ENCODE measurements at places on chromosomes 7 and 10.

DNA sequence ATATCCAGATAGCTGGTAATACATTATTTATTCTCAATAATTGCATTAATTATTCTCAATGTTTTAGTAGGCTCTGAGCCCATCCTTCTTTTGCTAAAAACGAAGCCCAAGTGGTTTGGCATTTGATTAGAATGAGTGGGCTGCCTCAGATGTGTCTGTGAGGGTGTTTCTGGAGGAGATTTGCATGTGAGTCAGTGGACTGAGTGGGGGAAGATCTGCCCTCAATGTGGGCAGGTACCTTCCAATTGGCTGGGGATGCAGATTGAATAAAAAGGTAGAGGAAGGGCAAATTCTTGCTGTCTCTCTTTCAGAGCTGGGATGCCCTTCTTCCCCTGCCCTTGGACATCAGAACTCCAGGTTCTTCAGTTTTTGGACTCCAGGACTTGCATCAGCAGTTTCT is 290.6 kb upstream of the SMIM30 start:
- no peak for DNase-seq

DNA sequence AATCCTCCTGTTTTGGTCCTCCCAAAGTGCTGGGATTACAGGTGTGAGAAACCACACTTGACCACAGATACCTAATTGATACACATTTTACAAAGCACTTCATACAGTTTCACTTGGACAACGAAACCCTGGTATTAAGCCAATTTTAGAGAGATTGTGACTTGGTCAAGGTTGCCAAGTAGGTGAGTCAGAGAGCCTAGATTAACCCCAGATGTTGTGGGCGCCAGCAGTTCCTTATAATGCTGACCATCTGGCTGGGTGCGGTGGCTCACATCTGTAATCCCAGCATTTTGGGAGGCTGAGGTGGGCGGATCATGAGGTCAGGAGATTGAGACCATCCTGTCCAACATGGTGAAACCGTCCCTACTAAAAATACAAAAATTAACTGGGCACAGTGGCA is 4.9 kb upstream of the PHKG1 start:
- no peak for DNase-seq

DNA sequence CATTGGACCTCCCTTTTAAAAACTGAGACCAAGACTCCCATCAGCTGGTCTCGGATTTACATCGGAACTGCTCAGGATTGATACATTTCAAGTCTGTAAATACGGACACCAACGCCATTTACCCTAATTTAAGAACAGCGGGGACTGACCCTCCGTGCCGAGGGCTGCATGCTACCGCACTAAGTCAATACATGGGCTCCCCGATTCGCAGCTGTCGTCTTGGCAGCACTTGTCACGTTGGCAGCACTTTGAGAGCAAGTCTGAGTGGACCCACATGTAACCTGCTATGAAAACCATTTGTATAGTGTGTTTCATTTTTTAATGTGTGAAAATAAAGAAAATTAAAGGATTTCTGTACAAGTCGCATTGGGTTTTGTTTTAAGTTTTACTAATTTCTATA is 83.4 kb downstream of the EZH2 start:
- DNase-seq: no peak

DNA sequence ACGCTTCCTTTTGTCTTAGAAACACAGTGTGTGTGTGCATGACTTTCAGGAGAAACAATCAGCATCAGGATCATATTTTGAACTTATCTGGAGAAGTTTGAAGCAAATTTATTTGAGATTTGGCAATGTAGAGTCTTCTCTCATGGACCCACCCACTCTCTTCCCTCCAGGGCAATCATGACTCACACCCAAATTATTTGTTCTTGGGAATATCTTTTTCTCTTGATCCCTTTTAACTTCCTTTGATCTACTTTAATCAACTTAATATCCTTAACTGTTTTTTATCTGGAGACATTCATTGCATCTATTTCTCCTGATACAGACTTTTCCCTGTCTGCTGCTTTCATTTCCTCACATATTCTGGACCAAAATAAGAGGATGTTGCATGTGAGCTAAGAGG is 1174.3 kb downstream of the GATA3 start:
- no peak for DNase-seq

GRCh38 chr10:42866115-42866995 is 83.8 kb downstream of the BMS1 start:
- DNase-seq: peak; percentile 47

- no peak for DNase-seq
These were observed 1.7 kb upstream of the DIP2C start for GRCh38 chr10:691216-691615.

GRCh38 chr7:115758025-115758424 is 272.5 kb downstream of the TFEC start:
- DNase-seq: no peak

GRCh38 chr7:137985253-137985896 is 16.5 kb downstream of the CREB3L2 start:
- DNase-seq: no peak

DNA sequence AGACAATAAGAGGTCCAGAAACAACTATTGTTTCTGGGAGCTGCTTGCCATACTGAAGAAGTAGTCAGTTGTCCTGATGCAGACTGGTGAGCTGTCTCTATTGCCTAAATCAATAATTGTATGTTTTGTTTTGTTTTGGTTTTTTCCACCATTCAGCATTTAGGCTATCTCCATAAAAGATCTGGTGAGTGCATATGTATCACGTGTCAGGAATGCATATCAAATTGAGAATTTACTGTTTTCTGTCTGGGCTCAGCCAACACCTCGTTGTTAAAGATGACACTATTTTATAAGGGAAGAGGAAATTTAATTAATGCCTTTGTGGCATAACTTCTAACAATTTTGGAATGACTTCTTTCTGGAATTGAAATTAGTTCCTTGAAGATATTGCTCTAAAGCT is 66.2 kb downstream of the SORCS1 start:
- DNase-seq: no peak

DNA sequence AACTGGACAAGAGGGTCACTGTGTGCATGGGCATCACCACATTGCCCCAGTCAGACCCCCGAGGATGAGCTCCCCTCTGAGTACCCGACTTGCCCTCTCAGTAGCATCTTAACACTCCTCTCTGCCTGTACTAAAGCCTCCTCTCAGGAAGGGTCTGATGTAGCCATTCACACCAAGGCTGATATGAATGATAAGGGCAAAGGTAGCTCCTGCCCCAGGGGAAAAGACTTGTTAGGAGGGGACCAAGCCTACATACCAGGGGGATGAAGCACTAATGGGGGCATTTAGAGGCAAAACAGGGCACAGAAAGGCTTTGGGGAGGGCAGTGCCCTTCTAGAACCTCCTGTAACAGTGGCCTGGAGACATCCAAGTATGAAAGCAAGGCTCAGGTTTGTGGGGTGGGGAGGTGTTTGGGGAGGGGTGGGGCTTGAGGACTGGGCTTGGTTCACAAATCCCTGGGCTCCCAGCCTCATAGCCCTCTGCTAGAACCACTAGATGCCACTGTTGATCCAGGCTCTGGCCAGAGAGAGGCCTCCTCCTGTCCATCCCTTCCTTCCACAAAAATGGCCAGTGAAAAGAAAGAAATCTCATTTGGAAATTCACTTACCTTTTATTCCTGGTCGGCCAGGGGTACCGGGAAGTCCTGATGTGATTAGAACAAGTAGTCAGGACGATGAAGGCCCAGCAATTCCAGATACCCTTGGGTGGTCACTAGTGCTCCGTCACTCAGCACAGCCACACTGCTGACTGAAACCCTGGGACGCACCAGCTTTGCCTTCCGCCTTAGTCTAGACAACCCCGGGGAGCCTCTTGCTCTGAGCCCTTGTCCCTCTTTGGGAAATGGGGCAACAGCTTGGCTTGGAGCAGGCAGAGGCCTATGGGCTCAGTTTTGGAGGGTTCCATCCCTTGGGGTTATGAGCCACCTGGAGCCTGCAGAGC is 40.3 kb downstream of the COL17A1 start:
- DNase-seq: no peak

DNA sequence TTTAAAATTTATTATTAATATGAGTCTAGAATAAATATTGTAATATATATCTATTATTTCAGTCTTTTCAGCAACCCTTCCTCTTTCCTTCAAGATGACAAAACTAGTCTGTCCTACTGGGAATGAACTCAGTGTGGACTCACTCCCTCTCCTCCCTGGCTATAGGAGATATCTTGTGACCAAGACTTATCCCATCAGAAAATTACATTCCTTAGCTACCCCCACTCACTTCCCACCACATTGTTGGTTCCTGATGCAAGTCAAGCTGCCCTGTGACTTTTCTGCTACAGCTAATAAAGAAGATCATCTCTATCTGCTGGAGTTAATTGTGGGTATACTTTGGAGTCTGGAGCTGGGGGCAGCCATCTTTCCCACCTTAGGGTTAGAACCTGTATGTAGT is 28.0 kb upstream of the MCU start:
- no peak for DNase-seq

- DNase-seq: no peak
These were observed 84.3 kb downstream of the CUL2 start for GRCh38 chr10:35005868-35006267.

DNA sequence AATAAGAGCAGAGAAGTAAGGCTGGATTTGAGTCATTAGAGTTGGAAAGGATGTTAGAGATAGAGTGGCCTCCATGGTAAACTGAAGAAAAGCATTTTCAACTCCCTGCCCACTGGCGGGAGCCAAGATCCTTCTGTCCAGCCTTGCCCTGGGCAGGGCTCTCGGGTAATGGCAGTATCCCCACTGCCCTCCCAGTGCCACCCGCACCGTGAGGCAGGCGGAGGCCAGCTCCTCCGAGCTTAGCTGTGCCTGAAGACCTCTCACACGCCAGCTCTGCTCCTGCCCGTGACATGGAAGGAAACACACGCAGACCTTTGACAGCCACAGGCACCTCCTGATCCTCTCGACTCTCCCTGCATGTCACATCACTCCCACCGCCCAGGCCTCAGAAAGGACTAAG is 22.3 kb downstream of the BCCIP start:
- DNase-seq: no peak

DNA sequence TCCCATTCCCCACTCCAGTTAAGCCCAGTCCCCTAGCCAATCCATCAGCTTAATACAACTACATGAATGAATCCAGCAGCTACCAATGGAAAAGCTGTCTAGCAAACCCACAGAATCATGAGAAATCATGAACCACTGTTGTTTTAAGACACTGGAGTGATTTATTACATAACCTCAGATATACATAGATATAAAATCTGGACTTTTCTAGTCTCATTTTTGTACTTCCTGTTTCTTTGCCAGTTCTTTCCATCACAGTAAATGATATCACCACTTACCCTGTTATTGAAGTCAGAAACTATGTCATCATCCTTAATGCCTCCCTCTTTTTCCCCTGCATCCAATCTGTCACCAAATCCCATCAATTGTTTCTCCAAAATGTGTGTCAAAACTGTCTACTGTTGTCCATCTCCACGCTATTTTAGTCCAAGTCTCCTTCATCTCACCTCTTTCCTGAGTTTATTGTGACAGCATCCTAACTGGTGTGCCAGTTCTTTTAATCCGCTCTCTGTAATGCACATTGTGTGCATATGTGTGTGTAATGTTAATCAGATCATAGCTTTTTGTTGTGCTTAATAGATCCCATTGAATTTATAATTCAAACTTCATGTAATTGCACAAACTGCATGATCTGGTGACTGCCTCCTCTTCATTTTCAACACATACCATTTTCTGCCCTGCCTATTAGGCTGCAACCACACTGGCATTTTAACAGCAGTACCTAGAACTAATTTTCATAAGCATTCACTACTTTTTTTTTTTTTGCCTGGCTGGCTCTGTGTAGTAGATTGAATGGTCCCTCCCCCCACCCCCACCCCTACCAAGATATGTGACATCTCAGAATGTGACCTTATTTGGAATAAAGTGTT is 56.0 kb downstream of the MKLN1 start:
- DNase-seq: no peak

DNA sequence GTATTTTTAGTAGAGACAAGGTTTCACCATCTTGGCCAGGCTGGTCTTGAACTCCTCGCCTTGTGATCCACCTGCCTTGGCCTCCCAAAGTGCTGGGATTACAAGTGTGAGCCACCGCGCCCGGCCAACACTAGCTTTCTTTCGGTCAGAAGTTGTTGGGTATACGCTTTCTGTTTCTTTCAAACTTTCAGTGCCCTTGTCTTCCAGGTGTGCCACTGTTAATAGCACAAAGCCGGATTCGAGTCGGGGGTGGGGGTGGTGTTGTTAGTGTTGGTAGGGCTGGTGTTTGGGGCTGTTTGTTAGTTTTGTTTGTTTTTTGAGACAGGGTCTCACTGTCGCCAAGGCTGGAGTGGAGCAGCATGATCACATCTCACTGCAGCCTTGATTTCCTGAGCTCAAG is 33.8 kb upstream of the NANOS1 start:
- DNase-seq: no peak

DNA sequence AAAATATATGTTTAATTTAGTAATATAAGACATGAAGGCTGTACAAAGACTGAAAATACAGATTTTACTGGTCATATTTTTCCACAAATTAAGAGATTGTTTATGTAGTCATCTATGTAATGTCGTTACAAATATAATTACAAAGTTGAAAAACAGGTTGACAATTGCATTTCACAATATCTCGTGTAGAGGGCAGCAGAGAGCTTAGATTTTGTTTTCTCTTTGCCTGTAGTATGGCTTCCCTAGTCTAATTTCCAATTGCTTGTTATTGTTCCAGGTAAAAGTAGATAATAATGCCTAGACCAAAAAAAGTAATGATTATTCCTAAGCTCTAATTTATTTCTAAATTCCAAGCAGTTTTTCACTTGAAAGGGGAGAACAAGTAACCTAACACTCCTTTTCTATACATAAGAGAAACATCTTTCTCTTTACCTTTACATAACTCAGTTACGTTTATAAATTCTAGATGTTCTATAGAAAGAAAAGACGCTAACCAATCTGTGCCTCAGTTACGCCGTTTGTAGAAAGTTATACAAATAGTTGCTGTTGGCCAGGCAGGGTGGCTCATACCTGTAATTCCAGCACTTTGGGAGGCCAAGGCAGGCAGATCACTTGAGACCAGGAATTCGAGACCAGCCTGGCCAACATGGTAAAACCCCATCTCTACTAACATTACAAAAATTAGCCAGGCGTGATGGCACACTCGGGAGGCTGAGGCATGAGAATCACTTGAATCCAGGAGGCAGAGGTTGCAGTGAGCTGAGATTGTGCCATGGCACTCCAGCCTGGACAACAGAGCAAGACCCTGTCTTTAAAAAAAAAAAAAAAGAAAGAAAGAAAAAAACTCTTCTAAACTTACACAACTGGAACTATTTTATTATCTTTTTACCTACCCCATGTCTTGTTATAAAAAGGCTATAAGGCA is 30.0 kb downstream of the NET1 start:
- no peak for DNase-seq

GRCh38 chr10:110323503-110323902 is 18.8 kb upstream of the SMNDC1 start:
- no peak for DNase-seq

- no peak for DNase-seq
These were observed 103.4 kb upstream of the MDFIC start for GRCh38 chr7:114818501-114818900.

DNA sequence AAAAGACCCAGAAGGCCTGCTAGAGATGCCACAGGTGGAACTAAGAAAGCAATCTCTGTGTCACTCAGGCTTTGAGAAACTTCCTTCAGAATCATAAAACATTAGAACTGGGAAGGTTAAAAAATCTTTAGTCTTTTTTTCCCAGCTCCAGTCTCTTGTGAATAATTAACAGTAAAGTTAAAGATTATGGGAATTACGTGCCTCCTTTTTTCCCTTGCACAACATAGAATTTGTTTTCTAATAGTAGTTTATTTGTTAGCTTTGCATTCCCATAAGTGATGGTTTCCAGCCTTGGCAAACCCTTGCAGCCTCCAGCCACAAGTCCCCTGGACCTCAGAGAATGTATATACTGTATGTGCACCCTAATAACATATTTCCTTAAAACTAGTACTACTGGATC is 128.3 kb downstream of the TPST1 start:
- DNase-seq: no peak

All from CD4-positive, alpha-beta T cell treated with Interferon gamma for 1 hour (primary cell).